ENCODE measurements at places on chromosomes 4 and X. TPM values are rescaled to one million over a fixed set of nuclear protein-coding genes. Genes with fewer than 3 reads are reported as not detected.

- DNase-seq = no peak
These were observed 1.4 kb downstream of the HAND2 start for GRCh38 chr4:173528378-173529321.

GRCh38 chrX:139448996-139449395, 81.5 kb upstream of the F9 start:
- no peak for DNase-seq

GRCh38 chr4:16123356-16124084, 39.7 kb upstream of the PROM1 start:
- no peak for DNase-seq

GRCh38 chr4:19592391-19592790, 659.3 kb upstream of the SLIT2 start:
- DNase-seq = no peak

- DNase-seq = no peak
These were observed 29.4 kb upstream of the ADRA2C start for GRCh38 chr4:3736806-3737205.

- no peak for DNase-seq
These were observed 3.0 kb downstream of the NLGN3 start for GRCh38 chrX:71147496-71148277.

- DNase-seq = peak; percentile 99
These were observed at the start of the genes HAUS3 and POLN for GRCh38 chr4:2241410-2242353. TSS of gene HAUS3 (minus strand) at chr4:2242121. CDS start at chr4:2240946, 1,175 bp downstream. TSS of gene POLN (minus strand) at chr4:2242121. CDS start at chr4:2229231, 12,890 bp downstream.

- no peak for DNase-seq
These were observed 4.3 kb downstream of the PLXNA3 start for GRCh38 chrX:154462396-154462795.

GRCh38 chr4:26053761-26054160, 139.7 kb downstream of the SMIM20 start:
- DNase-seq = no peak

DNA sequence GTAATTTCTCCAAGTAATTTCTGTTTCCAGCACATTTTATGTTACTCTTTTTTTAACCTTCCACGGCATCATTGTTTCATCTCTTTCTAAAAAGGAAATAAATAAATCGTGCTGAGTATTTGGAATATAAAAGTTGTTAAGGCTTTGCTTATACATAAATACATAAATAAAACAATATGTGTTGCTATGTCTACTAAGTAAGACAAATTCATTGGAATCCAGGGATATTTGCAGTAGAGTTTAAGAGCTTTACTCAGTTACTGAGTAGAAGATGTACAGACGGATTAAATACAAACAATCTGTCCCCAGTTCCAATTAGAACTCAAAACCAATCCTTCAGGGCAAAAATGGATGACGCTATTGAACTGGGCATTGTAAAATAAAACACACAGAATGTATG, 1.4 kb downstream of the ARHGAP24 start:
- no peak for DNase-seq

DNA sequence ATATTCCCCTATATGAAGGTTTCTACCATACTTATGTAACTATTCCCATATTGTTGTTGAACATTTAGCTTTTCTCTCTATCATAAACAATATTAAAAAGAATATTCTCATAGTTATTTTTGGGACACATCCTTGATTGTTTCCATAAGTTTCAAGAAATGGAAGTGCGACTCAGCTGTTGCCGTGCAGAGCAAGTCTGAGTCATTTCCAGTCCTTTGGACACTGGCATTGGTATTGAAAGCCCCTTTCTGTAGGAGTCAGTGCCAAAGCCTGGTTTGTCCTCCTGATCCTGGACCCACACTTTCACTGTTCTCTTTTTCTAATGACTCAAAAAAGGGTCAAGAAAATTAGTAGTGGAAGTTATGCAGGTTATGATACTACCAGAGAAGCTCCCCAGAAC, 108.3 kb upstream of the DIAPH2 start:
- DNase-seq = no peak

DNA sequence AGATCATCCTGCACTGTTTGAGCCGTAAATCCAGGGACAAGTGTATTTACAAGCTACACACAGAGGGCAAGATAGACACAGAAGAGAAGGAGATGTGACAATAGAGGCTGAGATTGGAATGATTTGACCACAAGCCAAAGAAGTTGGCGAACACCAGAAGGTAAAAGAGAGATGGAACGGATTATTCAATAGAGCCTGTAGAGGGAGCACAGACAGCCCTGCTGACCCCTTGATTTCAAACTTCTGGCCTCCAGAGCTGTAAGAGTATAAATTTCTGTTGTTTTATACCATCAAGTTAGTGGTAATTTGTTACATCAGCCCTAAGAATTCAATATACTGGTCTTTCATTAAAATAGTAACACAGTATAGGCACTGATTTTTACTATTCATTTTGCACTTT, 447.8 kb downstream of the FAT4 start:
- DNase-seq = no peak

- no peak for DNase-seq
These were observed 60.5 kb upstream of the PGRMC2 start for GRCh38 chr4:128347930-128348660.

DNA sequence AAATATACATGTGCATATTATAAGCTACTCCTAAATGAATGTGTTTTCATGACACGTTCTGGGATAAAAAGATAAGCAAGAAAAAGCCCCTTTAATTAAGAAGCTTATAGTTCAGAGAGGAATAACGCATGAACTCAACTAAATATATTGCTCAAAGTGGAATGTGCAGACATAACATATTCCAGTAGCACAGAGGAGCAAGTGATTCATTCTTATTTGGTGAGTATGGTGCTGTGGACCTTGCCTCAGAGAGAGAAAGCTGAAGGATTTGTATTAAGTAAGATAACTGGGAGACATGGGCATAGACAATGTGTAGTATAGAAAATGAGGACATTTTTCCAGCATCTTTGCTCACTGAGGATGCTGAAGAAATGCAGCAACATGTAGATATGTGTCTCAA, 76.8 kb downstream of the CFAP299 start:
- DNase-seq = no peak

DNA sequence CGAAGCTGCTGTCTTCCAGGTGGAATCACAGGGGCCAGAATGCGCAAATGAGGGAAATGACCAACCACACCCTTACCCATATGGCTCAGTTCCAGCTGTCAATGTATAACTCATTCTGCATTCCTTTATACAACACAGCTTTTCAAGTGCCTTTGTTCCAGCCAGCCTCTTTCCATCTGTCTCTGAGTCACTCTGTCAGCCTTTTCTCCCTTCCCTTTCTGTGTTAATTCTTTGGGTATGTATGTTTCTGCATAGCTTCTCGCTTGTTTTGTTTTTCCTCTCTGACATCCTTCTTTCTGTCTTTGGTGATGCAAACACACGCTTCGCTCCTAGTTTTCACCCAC, 54.5 kb downstream of the RS1 start:
- DNase-seq = no peak

DNA sequence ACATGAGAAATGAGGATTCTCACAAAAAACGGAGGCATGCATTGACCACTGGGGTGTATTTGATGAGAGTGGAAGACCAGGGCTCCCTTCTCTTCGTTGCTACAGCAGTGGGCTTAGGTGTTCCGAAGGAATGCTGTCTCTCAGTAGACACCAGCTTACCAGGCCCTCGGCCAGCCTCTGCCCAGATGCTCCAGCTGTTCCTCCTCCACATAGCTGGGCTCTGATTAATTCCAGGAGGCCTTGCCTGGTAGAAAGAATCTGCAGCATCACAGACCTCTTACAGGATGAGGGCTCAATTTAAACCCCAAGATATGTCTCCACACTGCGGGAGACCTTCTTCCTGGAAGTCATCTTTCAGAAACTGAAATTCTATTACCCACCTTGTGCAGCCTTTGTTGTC, 346.6 kb upstream of the TENM3 start:
- DNase-seq = no peak

GRCh38 chrX:72346302-72346949, 40.7 kb upstream of the CITED1 start:
- DNase-seq = no peak

GRCh38 chr4:81469781-81470455, 1.8 kb downstream of the RASGEF1B start:
- no peak for DNase-seq

DNA sequence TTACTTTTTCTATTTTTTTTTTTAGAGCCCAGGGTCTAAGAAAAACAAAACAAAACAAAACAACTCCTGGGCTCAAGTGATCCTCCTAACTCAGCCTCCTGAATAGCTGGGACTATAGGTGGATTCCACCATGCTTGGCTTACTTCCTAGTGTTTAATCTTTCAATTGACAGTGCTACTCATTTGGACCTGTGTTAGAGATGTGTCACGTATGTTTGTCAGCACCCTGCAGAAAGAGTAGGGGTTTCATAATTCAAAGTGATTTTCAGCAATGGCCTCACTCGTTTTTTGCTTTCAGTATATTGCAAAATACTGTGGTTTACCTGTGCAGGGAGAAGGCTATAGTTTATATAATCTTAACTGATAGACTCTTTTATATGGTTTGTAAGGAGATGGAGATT, 71.6 kb upstream of the TEX13D start:
- no peak for DNase-seq

GRCh38 chr4:87849612-87850011, 16.8 kb downstream of the MEPE start:
- DNase-seq = no peak

GRCh38 chr4:42398171-42398870, 1.0 kb downstream of the SHISA3 start:
- no peak for DNase-seq

DNA sequence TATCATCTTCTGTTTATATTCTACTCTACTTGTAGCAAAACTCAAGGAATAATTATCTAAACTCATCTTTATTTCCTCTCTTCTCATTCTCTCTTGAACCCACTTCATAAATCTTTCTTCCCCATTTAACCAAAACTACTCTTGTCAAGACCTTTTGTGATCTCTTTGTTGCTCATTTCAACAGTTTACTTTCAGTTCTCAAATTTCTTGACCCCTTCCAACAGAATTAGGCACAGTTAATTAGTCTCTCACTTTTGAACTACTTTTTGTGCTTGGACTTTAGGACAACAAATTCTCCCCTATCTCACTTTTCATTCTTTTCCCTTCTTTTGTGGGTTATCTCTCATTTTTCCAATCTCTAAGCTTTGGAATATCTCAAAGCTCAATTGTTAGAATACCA, 27.4 kb upstream of the CAMK2D start:
- no peak for DNase-seq

DNA sequence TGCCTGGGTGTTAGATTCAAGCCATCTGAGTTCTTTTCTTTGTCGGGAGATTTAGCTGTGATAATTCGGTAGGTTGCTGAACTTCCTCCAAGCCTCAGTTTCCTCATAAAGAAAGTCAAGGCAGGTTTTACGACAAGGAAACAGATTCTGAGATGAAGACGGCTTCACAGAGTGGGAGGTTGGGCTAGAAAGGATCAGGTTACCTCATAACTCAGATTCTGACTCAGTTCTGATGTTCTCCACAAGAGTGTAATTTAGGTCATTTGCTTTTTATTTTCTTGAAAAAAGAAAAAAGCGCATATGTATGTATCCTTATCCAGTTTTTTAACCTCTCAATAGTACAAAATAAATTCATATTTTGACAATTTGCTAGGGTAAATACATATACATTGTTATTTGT, 47.2 kb upstream of the ELOVL6 start:
- DNase-seq = no peak

Gene UGT2B11
- not detected for total RNA-seq

Gene FAM149A
- total RNA-seq = 2.4 TPM

Gene BEX1
- total RNA-seq = not detected

Gene BANK1
- total RNA-seq = 13.4 TPM

Gene ADH6
- total RNA-seq = not detected

Gene TRIM75
- not detected for total RNA-seq

Gene SRPX2
- total RNA-seq = not detected

Gene PPARGC1A
- not detected for total RNA-seq

Gene HPRT1
- 22.5 TPM for total RNA-seq

All from naive thymus-derived CD8-positive, alpha-beta T cell (primary cell).